ENCODE measurements at places on chromosomes 3 and 15.

GRCh38 chr3:190721330-190721729, 141.2 kb downstream of the GMNC start:
- DNase-seq: no peak

- no peak for DNase-seq
Measured at GRCh38 chr3:21528291-21528995, 222.6 kb downstream of the ZNF385D start.

DNA sequence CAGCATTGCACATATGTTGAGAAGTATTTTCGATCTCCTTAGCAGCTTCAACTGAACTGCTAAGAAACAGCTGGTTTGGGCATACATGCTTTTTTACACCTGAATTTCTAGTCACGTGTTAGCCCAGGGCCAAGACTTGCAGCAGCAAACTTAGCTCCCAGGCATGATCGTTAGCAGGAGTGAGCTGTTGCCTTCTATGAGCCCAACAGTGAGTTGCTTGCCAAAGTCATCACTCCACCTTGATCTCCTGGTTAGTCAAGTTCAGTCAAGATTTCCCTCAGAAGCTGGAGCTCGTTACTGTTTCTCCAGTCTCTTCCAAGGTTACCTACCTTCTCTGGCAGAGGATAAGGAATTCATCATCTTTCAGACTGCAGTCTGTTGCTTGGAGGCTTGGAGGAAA, 100.4 kb upstream of the SEMA6D start:
- no peak for DNase-seq

DNA sequence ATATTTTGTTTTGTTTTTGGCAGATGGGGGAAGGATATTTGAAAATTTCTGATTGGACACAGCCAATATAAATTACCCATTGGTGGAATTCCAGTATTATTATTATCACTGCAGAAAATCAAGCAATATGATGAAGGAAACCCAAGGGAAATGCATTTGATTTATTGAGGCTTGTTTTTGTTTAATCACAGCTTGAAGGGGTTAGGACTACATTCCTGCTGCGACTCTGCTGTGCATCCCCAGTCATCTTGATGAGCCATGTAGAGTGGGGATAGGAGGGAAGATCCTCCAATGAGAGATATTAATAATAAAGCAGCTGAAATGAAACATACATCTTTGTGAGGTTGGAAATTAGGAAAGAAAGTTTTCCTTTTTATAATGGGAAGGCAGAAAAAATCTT, 208.6 kb downstream of the GAP43 start:
- no peak for DNase-seq

DNA sequence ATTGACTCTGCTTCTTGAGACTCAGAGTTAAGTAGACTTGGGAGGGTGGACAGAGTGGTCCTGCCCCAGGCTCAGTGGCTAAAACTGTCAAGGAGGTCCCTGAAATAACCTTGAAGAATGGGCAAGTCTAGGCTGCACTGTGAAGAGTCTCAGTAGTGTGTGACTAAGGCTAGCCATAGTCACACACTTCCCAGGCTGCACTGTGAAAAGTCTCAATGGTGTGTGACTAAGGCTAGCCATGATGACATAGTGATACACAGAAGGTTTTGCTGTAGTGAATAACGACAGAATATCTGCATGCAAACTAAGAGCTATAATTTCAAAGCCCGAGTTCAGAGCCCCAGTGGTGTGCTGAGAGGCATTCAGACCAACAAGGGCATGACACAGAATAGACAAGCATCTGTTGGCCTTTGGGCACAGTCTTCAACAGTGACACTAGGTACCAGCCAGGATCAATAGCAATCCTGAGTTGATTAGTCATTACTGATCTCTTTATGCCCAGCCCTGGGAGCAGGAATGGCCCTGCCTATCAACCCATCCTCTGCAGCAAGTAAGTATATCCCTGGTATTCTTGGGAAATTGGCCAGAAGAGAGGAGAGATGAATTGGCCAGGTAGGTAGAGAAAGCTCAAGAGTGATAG, 72.4 kb upstream of the BBX start:
- no peak for DNase-seq

GRCh38 chr3:52291508-52292181, 4.0 kb downstream of the GLYCTK start:
- DNase-seq: peak; percentile 65

DNA sequence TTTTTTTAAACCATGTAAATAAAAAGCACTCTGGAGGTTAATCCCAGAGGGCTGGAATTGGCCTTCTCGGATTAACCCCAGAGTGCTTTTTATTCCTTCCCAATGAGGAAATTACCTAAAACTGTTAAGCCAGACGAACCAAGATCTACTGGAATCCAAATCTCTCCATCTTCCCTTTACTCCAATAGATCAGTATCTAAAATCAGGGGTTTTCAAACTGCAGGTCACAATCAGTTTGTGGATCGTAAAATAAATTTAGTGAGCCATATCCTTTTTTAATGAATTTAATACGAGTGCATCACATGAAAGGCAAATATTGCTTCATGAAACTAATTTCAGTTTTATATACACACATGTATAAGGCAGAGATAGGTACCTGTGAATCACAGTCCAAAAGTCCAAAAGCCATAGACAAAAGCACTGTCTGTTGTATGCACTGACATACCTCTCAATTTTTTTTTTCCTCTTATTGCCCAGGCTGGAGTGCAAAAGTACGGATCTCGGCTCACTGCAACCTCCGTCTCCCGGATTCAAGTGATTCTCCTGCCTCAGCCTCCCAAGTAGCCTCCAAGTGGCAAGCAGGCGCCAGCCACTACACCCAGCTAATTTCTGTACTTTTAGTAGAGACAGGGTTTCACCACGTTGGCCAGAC, 61.3 kb downstream of the TBL1XR1 start:
- DNase-seq: peak; percentile 38

GRCh38 chr3:171807806-171808205, 2.5 kb downstream of the PLD1 start:
- no peak for DNase-seq

DNA sequence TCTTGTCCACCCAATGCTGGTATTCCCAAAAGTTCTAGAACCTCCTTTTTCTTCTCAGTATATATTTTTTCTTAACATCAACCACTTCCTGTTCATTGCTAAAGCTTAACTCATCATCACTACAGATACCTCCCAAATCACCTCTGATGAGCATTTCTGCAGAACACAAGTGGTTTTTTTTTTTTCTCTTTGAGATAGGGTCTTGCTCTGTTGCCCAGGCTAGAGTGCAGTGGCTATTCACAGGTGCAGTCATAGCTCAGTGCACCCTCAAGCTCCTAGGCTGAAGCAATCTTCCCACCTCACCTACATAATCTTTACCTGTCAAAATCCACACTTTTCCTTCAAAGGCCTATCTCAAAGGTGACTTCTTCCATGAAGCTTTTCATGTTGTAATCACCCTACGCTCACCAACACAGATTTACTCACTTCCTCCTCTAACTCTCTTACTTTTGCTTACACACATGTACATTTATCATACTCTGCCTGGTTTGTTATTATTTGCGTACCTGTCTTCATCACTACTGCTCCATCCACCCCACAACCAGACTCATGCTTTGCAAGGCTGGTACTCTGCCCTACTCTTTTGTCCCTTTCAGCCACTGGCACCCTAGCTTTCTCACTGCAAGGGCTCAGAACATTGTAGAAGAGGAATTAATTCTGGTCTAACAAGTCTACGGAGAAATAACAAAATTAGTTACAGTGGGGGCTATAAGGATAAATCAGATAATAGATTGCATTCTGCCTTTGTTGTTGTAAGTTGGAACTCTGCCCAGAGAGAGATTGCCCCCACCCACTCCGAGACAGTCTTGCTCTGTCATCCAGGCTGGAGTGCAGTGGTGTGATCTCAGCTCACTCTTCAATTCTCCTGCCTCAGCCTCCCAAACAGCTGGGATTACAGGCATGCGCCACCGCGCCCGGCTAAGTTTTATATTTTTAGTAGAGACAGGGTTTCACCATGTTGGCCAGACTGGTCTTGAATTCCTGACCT, 27.5 kb downstream of the HERC1 start:
- DNase-seq: no peak

DNA sequence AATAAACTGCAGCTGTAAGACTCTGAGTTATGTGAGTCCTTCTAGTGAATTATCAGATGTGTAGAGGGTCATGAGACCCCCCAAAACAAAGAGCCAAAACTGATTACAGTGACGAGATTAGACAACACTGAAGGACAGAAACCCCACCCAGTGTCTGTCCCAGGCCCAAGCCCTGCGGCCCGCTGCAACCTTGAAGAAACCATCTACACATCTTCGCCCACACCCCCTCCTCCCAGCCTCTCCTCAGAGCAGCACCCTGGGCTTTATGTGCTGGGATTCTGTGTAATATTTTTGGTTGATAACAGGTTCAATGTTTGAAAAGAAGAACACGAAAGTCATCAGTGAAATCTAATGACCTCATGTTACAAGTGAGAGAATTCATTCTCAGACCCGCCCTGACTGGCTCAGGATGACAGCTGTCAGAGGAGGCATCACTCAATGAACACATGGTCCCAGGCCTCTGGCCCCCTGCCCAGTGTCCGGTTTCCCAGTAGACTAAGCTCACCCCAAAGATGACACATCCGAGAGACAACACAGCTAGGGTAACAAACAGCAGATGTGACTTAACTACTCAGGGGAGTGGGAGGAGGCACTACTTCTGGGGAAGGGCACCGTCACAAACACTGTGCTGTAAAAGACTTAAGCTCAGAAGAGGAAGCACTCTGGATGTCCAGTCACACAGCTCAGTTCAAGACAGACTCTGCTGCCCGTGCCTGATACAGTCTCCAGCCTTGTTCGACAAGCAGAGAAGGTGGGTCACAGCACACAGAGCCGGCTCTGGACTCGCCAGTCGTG, 48.9 kb downstream of the NIPA2 start:
- no peak for DNase-seq

GRCh38 chr3:29759411-29760225, 478.7 kb downstream of the RBMS3 start:
- no peak for DNase-seq

- no peak for DNase-seq
Measured at GRCh38 chr3:151768393-151768930, 34.7 kb downstream of the AADACL2 start.

DNA sequence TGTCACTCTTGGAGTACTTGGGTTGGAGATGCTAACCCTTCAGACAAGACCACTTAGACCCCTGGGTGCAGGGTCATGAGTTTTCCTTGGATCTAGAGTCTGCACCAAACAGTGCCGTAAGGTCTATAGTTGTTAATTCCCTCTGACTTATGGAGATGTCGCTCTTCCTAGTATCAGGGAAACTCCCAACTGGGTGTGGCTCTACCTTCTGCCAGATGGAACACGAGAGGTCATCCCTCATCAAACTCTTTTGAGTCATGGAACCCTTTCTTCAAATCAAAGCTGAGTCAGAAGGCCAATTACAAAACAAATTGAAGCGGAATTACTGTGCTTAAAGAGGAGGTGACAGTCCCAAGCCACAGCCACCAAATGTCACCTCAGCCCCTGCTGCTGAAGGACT, 514.9 kb upstream of the PROK2 start:
- DNase-seq: no peak

GRCh38 chr3:151940481-151940880, 67.0 kb downstream of the SUCNR1 start:
- no peak for DNase-seq

GRCh38 chr15:60423537-60423936, 25.8 kb upstream of the ANXA2 start:
- peak; percentile 50 for DNase-seq

DNA sequence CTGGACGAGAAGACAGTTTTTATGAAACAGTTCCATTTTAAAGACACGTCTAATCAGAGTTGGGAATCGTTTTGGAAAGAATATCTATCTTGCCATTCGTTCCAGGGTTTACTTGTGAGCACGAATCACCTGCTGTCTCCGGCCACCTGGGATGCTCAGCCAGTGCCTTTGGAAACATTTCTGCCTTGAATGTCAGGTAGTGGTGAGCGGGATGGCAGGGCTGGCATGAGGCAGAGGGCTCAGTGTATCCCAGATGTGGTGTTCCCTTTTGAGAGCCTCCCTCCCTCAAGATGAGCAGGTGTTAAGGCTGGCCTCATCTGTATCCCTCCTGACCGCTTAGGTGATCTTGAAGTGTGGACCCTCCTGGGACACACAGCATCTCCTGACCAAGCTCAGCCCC, 47.9 kb upstream of the PLXNA1 start:
- DNase-seq: no peak

GRCh38 chr3:59116233-59116537, 66.4 kb upstream of the CFAP20DC start:
- no peak for DNase-seq

- no peak for DNase-seq
Measured at GRCh38 chr15:99071091-99071680, 33.7 kb upstream of the SYNM start.

DNA sequence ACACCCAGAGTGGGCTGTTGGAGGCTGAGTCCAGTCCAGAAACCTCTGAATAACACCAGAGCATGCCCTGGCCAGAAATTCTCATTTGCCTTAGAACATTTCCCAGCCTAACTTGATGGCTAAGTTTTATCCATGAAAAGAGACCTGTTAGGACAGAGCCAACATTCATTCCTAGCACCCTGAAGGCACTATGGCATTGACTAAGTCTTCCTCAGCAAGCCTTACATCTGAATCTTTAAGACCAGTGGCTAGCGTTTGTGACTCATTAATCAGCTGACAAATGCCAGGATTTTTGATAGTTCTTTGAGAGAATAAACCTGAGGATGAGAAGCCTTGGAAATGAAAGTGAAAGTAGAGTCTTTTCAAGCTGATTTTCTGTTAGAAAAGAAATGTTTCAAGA, 1087.1 kb upstream of the ALCAM start:
- DNase-seq: no peak

GRCh38 chr15:83300826-83301225, 16.4 kb upstream of the BNC1 start:
- DNase-seq: no peak

DNA sequence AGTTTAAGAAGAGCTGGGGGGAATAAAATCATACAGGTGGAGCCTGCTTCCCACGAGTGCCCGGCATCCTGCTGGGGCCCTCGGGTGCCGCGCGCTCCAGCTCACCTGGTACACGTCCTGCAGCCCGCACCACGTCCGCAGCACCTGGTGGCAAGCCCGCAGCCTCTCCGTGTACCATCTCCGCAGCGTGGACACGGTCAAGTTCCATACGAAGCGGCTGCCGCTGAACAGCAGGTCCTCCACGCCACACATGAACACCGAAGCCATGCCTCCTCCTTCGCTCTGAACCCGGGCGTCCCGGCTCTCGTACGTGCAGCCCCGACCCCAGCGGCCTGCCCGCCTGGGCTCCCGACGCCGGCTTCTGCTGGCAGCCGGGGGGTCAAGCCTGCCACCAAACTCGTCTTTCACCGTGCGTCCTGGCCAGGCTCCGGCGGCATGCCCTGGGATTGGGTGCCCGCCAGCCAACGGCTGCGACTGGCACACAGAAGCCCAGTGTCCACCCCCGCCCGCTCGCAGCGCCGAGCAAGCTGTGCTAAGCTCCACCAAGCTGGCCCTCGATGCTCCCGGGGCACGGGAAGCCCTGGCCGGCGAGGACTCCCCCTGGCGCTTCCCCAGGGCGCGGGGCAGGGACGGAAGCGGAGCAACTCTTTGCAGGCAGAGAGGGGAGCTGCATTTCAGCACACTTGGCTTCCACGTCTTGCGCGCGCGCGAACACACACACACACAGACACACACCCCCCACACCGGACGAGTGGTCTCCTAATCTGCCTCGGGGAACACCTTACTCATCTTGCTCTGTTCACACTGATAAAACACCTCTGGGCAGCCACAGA, at the start of gene FRMD4B:
FRMD4B (minus strand) TSS at position 366 of the 833 bp plus-strand sequence; CDS start at position 267, 99 bp downstream.
- peak; percentile 59 for DNase-seq

Measured in Caco-2 (cell line).